GM19239 (cell line): ENCODE measurements at places on chromosomes 1 and 21.

- no peak for DNase-seq
Measured at GRCh38 chr1:26017606-26018005, 4.0 kb upstream of the EXTL1 start.

GRCh38 chr21:45932922-45933502, 48.6 kb upstream of the COL6A1 start:
- no peak for DNase-seq

DNA sequence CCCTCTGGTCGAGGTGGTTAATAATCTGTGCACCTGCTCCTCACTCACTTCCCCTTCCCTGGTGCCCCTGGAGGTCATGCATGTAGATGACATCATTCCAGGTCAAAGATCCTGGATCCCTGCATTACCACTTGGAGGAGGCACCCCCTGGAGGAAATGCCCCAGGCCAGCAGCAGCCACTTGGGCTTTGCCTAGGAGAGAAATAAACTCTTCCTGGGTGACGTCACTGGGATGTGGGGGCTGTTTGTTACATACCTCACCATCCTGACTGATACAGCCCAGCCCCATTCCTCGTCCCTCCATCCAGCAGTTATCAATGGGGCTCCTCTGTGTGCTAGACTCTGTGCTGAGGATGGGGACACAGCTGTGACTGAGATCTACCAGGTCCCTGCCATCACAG, 433.6 kb downstream of the PTPRU start:
- no peak for DNase-seq

GRCh38 chr1:206550446-206550845, 43.1 kb downstream of the RASSF5 start:
- no peak for DNase-seq

GRCh38 chr1:16986962-16987361, 6.5 kb upstream of the MFAP2 start:
- no peak for DNase-seq

DNA sequence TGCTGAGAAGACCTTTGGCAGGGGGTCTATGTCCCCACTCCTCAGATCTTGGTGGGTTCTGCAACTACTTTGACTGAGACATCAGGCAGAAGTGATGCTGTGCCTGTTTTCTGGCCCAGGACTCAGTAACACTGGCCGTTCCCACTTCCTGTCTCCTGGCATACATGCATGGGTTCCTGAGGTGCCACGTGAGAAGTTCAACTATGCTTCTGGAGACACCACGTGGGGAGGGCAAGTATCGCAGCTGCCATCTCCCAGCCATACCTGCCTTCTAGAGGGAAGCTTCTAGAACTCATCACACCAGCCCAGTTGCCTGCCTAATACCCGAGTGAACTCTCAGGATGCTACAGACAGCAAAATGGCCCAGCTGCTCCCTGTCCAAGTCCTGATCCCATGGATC, 65.8 kb downstream of the TRABD2B start:
- no peak for DNase-seq

DNA sequence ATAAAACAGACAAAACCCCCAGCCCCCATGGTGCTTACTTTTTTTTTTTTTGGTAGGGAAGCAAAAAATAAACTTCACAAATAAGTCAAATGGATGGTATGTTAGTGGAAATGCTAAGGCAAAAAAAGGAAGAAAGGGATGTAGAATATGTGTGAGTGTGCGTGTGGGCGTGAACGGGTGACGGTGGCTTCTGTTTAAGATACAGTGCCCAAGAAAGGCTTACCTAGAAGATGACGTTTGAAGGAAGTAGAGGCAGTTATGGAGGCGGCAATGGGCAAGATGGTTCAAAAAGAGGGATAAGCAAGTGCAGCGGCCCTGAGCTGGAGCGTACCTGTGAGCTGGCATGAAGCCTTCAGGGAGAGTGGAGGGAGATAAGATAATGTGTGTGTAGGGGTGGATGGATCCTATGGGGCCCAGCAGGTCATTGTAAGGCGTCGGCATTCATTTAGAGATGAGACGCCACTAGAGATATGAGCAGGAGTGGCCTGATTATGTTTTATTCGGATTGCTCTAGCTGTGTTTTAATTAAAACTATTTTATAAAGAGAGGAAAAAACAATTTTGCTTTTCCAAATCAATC, 19.9 kb downstream of the LEPR start:
- no peak for DNase-seq

- no peak for DNase-seq
Measured at GRCh38 chr1:218971156-218971555, 202.5 kb upstream of the LYPLAL1 start.

- no peak for DNase-seq
Measured at GRCh38 chr1:187001198-187001889, 172.6 kb downstream of the PLA2G4A start.

DNA sequence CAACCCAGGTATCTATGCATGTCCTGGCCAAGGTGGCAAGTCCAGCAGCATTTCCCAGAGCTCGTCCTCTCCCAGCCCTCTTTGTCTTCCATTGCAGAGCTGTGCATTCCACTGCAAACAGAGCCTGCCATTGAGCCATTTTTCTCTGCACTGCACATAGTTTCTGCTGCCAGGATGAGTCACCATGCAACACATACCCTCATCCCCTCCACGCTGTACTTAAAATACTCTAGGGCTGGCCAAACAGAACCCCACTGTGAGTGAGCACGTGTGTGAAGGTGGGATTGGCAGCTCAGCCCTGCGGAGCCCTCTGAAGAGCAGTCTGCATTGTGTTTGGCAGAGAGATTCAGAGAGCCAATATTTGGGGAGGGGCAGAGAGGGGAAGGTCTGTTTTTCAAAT, 3.9 kb upstream of the ATP1B1 start:
- DNase-seq: no peak
